ENCODE measurements at places on chromosomes 3 and 15.

DNA sequence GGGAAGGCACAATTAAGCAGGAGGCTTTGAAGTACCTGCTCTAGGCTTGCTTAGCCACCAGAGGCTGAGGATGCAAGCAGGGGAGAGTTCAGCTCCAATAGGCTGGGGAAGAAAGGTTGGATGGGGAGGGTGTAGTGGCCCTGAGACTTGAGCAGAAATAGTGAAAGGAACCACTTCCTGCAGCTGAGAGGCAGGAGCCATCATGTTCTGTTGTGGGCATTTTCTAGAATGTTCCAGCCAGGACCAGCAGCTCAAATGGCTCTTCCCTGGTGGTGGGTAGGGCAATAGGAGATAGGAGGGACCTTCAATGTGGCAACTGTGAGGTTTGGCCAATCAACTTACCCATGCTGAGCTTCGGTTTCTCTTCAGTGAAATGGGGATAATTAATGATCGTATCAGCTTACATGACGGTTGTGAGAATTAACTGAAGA, 79.1 kb upstream of the CGNL1 start:
- no peak for DNase-seq

- DNase-seq: no peak
These were observed 38.1 kb upstream of the LDHAL6B start for GRCh38 chr15:59168536-59168935.

DNA sequence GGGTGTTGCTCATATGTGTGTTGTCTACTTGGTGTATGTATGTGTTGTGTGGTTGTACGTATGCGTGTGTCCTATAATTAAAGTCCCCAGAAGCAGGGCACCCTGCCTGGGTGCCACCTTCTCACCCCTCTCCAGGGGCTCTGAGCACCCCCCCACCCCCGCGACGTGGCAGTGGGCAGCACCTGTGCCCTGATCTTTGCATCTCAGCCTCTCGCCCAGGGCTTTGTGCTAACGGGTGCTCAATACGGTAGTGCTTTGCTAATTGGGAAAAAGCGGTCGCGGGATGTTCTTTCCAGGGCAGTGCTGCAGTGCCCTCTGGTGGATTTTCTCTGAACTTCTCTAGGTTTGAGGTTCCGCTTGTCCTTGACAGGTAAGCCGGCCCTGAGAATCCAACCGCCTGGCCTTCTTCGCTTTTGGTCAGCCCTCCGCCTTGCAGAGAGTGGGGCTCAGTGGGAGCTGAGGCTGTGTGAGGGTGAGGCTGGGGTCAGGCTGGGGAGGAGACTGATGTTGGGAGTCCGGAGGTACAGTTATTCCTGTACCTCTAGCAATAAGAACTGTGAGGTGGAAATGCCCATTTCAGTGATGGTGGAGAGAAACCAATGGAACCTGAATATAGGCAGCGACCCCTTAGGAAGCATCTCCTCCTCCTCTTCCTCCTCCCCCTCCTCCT, 17.6 kb upstream of the EPHB3 start:
- DNase-seq: peak; percentile 66

- no peak for DNase-seq
These were observed 278.0 kb downstream of the FOXP1 start for GRCh38 chr3:71305231-71306206.

GRCh38 chr15:70245932-70246622, 148.4 kb upstream of the TLE3 start:
- no peak for DNase-seq

GRCh38 chr3:45123030-45123429, 23.1 kb downstream of the CDCP1 start:
- peak; percentile 74 for DNase-seq

DNA sequence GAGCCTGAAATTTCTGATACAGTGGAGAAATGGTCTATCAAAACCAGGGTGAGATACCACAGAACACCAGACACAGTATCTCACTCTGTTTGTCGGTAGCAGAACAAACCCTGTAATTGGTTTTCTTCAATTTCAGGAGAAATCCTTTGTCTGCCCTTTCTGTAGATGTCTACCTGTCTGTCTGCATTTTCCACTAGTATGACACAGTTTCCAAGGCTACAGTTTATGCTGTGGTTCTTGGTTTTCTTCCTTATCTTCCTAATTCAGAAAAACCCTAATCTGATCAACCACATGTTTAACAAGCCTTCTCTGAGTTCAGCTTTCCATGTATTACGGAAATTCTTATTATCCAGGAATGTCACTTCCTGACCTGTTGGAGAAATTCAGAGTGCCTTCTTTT, 70.8 kb downstream of the SCN11A start:
- no peak for DNase-seq

GRCh38 chr15:85716261-85716660, 78.5 kb downstream of the KLHL25 start:
- DNase-seq: no peak

- DNase-seq: no peak
These were observed 32.9 kb downstream of the RORA start for GRCh38 chr15:61196156-61196555.

DNA sequence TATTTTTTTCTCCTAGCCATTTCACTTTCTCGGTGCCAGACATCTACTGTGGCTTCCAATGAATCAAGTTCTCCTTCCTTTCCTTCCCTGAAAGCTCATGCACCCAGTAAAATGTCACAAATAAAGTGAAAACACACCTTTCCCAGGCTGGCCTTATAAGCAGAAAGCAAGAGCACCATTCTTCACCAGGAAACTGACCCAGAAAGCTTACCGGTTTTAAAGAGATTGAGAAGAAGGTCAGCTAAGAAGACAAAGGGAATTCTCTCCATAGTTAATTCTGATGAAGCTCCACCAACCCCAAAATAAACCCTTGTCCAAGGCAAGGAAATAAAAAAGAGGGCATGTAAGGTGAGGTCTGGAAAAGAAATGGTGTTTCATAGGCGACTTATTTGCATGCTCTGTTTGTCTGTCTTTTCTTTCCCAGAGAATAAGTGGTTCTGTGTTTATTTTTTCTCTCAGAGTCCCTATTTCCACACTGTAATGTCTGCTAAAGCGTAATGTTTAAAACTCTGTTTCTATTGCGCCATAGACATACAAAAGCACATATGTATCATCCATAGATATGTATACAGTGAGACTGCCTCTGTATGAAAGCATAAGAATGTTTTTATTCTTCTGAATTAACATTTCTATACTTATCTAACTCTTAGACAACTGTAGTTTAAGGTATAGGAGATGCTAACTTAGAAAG, 2.8 kb downstream of the LSAMP start:
- no peak for DNase-seq

DNA sequence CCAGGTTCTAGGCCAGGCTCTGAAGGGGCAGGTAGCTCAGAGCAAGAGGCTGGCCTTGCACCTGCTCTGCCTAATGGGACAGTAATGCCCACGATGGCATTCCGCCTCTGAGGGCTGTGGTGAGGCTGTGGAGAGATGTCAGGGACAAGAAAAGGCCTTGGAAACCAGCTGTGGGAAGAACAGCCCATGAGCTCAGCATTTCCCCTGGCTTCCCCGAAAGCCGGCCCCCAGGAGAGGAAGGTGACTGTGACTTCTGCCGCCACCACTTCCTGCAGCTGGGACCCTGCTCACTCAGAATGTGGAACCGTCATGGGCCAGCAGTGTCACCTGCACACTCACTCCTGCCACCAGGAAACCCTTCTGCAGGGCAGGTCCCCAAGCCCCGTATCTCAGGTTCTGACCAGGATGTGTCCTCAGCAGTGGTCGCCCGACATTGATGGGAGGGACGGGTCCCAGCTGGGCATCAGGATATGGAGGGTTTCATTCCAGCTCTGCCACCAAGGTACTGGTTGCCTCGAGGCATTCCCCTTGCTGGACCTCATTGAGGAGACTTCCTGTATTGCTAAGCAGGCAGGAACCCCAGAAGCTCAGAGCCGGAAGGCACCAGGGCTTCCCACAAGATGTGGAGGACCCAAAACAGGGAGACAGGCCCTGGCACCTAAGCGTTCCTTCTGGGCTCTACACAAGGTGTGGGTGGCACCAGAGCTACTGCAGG, 30.7 kb downstream of the SEMA7A start:
- DNase-seq: no peak

DNA sequence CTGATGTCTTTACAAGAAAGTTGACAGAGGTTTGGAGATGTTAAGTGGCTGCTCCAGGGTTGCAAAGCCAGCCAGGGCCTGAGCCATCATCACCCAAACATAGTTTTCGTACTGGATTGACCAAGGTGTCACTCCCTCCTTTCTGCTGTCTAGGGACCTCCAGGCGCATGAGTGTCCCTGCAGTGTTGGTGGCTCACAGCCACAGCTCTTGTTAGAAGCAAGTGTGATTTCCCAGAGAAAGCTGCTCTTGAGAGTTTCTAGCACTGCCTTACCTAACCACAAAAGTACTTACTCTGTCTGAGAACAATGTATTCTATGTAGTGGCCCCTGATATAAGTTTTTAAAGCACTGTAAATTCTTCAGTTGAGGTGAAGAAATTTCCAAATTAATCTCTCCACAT, 144.1 kb downstream of the SOX2 start:
- no peak for DNase-seq

GRCh38 chr3:61733876-61734275, 172.5 kb downstream of the PTPRG start:
- DNase-seq: no peak

GRCh38 chr3:175489406-175489805, 630.3 kb downstream of the NAALADL2 start:
- DNase-seq: no peak

- peak; percentile 72 for DNase-seq
These were observed 132.9 kb downstream of the TPRG1 start for GRCh38 chr3:189304465-189305351.

- DNase-seq: no peak
These were observed 301.1 kb downstream of the DIPK2A start for GRCh38 chr3:144272680-144273079.
